CD4-positive, alpha-beta T cell treated with Interleukin-17A for 4 hours (primary cell): ENCODE measurements at places on chromosomes 12 and 14.

DNA sequence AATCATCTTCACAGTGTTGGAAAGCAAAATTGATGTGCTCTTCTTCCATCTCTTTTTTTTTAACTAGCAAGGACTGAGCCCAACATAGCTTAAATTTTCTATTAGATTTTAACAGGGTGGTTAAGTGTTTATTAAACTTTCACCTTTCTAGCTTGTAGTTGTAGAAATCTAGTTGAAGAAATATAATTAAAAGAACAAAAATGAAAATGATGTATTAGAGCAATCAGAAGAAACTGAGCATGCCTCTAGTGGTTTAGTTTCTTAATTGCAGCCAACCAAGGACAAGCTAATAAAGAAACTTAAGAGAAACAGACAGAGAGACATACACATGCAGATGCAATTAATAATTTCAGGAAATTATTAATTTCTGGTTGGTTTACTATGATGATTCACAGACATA lies 673.0 kb upstream of the LMO3 start:
- no peak for DNase-seq

GRCh38 chr14:105420974-105421674 lies 1.5 kb downstream of the MTA1 start:
- DNase-seq = no peak

- no peak for DNase-seq
Measured at GRCh38 chr14:69284170-69284569, 24.2 kb downstream of the GALNT16 start.

DNA sequence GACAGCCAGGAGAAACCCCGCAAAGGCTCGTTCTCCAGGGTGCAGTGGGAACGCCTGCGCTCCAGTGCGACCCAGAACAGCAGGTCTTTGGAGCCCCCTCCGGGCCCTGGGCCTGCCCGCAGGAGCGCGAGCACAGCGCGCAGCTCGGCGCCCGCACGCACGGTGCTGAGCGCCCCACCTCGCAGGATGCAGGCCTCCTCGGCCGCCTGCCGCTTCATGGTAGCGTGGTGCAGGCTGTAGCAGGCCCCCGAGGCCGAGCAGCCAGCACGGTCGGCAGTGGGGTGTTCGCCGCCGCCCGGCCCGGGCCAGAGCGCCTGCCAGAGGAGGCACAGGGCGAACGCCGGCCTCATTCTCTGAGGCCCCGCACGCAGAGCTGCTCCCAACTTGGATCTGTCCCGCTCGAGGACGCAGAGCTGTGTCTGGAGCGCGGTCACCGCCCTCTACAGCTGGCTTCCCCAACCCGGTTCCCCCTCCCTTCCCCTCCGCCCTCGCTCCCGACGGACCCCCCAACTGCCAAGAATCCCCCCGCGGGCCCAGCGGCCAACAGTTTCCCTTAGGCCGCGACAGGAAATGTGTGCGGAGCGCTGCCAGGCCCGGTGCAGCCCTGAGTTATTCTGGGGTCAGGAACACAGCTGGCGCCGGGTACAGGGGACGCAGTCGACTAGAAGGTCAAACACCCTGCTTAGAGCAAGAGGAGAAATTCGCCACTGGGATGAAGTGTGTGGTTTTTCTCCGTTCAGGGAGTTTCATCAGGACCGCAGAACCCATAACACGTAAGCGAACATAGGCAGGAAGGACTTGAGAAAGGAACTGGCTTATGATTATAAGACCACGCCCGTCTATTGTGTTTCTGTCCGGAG lies at the start of gene CLEC14A:
Gene CLEC14A (minus strand): TSS at position 421 of the 860 bp plus-strand sequence. CDS start 71 bp downstream, at position 350.
- no peak for DNase-seq

GRCh38 chr12:87975879-87976278 lies 53.3 kb downstream of the C12orf50 start:
- DNase-seq = no peak

DNA sequence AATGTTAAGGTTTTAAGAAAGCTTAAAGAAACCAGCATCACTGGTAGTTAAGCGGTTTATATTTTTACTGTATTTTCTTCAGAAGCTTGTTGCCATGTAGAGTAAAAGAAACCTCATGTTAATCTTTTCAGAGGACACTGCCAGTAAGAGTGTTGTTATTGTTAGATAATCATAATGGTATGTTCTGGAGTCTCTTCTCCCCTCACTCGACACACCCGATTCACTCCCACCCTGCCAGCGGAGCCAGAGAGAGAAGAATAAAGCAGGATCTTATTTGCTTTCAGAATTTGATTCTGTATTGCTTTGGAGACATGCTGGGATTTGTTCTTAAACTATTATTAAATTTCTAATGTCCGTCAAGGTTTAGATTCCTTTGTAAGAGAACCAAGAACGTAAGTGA lies 113.7 kb downstream of the SAMD4A start:
- DNase-seq = no peak

DNA sequence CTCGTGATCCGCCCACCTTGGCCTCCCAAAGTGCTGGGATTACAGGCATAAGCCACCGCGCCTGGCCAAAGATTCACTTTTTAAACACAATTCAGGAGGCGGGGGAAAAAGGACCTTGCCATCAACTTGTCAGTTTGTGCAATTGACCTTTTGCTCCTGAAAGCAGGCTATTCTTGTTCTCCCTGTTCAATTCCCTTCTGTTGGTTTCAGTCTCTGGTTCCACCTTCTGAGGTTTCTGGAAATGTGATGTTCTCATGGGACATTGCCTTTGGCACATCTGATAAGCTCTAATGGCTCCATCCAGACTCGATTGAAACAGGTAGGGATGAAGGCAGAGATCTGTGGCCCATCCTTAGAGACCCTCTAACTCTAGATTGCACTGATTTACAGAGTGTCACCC lies 17.9 kb upstream of the CCDC85C start:
- no peak for DNase-seq

DNA sequence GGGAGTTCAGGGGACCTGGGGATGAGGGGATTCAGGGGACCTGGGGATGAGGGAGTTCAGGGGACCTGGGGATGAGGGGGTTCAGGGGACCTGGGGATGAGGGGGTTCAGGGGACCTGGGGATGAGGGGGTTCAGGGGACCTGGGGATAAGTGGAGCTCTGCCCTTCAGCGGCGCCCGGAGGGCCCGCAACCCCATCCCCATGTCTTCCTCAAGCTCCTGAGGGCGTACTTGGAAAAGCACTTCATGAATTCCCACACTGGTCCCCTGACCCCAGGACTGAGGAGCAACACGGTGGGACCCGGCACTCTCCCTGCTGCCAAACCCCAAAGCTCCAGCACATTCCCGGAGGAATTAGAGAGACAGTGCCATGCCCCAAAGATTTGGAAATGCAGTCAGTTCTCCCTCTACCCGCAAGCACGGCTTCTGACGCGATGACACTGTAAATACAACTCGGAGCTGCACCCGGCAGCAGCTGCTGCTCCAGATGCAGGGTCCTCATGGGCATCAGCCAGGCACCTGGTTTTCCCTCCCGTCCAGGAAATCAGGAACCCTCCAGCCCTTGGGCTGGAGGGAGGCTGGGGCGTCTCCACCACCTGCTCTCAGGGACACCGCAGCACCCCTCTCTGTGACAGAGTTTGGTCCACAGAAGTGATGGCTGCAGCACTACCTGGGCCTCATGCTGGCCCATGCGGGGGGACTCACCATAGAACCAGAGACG lies 32.8 kb upstream of the C14orf180 start:
- no peak for DNase-seq

GRCh38 chr14:51603495-51603894 lies 48.2 kb upstream of the FRMD6 start:
- DNase-seq = no peak

DNA sequence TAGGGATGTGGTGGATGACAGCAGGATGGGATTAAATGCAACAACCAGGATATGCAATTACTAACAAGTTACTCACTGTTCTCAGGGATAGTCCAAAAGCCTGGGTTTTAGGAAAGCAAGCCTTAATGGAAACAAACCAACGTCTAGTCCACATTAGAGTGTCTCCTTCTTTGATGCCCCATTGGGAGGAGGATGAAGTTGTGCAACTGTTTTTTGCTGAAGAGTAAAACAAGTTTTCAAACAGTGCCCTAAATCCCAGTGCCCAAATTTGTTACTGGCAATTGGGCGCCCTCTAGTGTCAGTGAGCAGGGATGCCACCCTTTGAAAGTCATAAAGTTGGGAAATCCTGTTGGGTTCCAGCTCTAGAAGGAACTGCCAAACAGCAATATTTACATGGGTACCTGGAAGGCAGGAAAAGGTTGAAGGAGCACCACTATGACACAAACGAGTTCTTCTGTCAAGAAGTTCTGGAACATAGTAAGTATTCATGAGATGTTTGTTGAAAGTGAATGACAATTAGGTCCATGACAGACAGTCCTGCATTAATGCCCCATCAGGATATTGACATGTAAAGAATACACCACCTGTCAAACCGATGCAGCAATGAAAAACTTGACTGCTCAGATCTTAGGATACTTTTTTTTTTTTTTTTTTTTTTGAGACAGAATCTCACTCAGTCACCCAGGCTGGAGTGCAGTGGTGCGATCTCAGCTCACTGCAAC lies 11.1 kb upstream of the DPF3 start:
- DNase-seq = peak; percentile 69

DNA sequence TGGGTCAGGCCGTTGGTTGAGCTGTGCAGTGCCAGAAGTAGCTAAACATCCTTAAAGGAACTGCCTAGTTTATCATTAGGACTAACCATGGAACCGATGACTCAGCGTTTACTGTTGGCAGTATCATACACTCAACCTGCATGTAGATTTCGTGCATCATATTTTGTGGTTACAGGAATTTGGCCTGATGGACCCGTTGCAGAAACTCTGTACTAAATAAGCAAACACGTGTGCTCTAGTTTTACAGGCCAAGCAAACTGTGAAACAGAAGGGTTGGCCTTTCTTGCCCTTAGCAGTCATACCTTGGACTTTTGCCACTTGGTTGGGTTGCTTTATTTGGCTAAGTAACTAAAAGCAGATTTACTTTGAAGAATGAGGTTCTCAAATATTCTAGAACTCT lies 35.6 kb downstream of the DGLUCY start:
- DNase-seq = no peak

- no peak for DNase-seq
Measured at GRCh38 chr12:106866426-106867080, 89.2 kb upstream of the TMEM263 start.

DNA sequence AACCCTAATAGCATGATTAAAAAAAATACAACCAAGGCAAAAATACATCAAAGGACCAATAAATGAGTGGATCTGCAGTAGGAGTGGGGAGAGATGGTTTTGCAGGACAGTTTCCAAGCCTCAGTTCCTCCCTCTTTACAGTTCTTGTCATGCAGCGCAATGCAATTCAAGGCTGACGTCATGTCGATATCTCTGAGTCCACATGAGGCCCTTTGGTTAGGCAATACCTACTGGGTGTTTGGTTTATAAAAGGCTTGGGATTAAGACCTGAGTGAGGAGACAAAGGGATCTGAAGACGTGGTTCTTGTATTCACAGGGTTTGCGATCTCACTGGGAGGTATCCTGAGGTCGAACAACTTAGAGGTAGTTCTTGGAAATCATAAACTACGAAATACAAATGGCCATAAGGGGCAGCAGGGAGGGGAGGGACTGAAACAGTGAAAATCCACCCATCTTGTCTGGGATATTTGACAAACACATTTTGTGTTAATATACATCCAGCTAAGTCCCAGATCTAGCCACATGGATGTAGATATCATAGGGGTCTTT lies 441.0 kb downstream of the FUT8 start:
- DNase-seq = no peak

GRCh38 chr14:61253064-61253738 lies 27.9 kb downstream of the TMEM30B start:
- no peak for DNase-seq

DNA sequence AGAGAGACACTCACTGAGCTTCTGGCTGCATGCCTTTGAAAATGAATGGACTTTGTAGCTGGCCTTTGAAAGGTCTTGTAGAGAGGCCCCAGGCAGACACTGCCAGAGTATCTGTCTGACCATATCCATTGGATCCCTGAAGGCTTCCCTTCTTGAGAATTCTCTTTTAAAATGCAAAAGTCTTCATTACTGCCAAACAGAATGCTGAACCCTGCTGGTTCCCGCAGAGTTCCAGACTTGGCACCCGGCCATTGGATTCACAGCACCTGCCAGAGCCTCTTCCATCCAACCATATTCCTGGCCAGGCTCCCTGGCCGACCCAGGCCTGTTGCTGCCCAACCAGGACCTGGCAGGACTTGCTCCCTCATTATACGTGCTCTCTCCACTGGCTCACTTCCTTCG lies 182.5 kb downstream of the GXYLT1 start:
- DNase-seq = no peak

- DNase-seq = peak; percentile 2
Measured at GRCh38 chr14:99177886-99178835, 93.8 kb downstream of the BCL11B start.

- DNase-seq = no peak
Measured at GRCh38 chr12:120870415-120870814, 33.7 kb downstream of the SPPL3 start.

DNA sequence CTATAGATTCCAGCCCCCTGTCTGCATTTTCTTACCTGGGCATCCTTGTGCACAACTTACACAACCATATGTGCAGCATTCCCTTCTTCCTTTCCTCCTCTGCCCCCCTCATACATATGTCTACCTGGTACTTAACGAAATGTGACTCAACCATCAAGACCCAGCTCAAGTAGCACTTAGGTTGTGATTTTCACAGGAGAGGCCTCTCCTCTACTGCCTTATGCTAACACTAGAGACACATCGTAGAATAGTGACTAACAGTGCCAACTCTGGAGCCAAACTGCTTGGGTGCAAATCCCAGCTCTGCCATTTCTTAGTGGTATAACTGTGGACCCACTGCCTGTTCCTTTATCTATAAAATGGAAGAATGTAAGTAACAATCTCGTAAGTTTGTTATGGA lies 24.1 kb upstream of the PLEKHA5 start:
- DNase-seq = no peak

- no peak for DNase-seq
Measured at GRCh38 chr12:90120627-90121026, 412.0 kb upstream of the ATP2B1 start.

GRCh38 chr12:109214131-109214530 lies 95.0 kb downstream of the FOXN4 start:
- DNase-seq = no peak

DNA sequence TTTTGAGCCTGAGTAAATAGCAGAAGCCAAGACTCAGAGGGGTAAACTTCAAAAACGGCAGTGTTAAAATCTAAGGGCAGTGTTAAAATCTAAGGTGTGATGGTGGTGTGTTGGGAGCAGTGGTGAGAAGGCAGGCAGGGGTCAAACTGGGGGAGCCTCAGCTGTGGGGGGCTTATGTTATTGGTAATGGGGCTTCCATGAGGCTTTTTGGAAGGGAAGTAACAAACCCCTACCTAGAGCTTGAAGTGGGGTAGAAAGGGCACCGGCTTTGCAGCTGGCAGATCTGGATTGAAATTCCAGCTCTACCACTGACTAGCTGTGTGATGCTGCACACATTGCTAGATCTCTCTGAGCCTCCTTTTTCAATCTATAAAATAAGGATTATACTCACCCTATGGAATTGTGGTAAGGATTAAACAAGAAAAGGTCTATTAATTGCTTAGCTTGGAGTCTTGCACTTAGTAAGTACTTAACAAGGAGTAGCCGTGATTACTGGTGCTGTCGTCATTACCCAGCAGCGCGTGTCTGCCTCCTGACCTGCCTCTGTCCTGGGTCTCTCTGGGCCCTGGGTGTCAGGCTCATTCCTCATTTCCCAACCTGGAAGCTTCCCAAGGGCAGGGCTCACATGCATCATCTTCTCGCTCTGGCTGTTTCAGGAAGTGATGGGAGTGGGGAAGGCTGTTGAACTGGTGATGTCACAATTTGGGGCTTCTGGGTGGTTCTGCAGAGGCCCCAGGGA lies 18.5 kb upstream of the KRT80 start:
- no peak for DNase-seq
